ENCODE measurements at places on chromosomes 12 and 14. TPM values are rescaled to one million over a fixed set of nuclear protein-coding genes. Genes with fewer than 3 reads are reported as not detected.

B4GALNT3 gene
- total RNA-seq: 0.32 TPM

KLRG1 gene
- total RNA-seq: 0.61 TPM

DEGS2 gene
- total RNA-seq: not detected

RPL10L gene
- total RNA-seq: not detected

INSM2 gene
- total RNA-seq: not detected

PRB2 gene
- total RNA-seq: not detected

B4GALNT1 gene
- total RNA-seq: 5.7 TPM

GLS2 gene
- total RNA-seq: not detected

CD163 gene
- total RNA-seq: 0.24 TPM

TSPAN19 gene
- not detected for total RNA-seq

TAS2R7 gene
- not detected for total RNA-seq

TEX22 gene
- 0.36 TPM for total RNA-seq

MRPL51 gene
- total RNA-seq: 46.0 TPM

SLCO1B1 gene
- not detected for total RNA-seq

SERPINA6 gene
- total RNA-seq: not detected

BCDIN3D gene
- 3.9 TPM for total RNA-seq

DENND5B gene
- 18.3 TPM for total RNA-seq

MGP gene
- not detected for total RNA-seq

POLE2 gene
- 4.7 TPM for total RNA-seq

ANKRD33 gene
- total RNA-seq: not detected

LPAR5 gene
- not detected for total RNA-seq

LIN7A gene
- total RNA-seq: 6.1 TPM

TAC3 gene
- not detected for total RNA-seq

TBX3 gene
- 30.8 TPM for total RNA-seq

DCAF5 gene
- total RNA-seq: 37.8 TPM

HOXC5 gene
- 0.12 TPM for total RNA-seq

TOGARAM1 gene
- total RNA-seq: 20.0 TPM

All from hair follicle dermal papilla cell (primary cell).